ENCODE measurements at places on chromosomes 7 and 10.

DNA sequence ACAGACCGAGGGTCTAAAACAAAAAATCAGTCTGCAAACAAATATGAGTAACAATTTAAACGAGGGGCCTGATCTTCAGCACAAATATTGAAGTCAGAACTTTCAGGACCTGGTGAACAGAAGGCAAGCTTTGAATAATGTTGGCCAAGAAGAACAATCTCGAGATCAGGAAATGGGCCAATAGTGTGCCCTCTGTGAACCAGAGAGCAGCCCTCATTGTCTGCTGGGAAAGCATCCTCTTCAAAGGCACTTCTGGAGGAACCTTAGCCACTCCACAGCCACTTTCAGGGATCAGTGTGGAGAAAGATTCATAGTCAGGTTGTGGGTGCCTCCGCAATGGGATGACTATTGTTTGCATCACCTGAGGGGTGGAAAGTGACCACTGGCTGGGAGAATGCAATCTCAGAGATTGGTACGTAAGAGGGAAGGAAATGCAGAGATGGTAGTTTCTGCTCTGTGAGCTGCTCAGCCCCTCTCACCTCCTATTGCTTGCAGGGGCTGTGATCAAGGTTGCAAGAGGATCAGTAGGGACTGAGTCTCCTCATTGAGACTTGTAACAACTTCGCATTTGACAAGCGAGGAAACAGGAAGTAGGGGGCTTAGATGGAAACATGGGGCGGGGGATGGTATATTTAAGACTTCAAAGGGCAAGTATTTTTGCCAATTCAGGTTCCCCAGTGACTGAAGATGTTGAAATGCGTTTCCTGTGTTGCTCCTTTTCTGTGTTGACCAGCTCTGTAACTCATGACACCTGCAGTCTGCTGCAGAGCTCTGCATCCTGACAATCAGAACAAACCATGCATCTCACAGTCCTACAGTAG, 28.4 kb upstream of the IFRD1 start:
- no peak for DNase-seq

GRCh38 chr7:92061154-92061553, 73.1 kb downstream of the CYP51A1 start:
- no peak for DNase-seq

- DNase-seq = peak; percentile 47
Measured at GRCh38 chr10:96470116-96470743, 43.5 kb downstream of the TLL2 start.

- DNase-seq = no peak
Measured at GRCh38 chr7:77458786-77459185, 42.6 kb upstream of the GSAP start.

- no peak for DNase-seq
Measured at GRCh38 chr7:89027781-89028180, 232.2 kb upstream of the TEX47 start.

GRCh38 chr7:38863601-38864291, 45.2 kb downstream of the VPS41 start:
- no peak for DNase-seq

DNA sequence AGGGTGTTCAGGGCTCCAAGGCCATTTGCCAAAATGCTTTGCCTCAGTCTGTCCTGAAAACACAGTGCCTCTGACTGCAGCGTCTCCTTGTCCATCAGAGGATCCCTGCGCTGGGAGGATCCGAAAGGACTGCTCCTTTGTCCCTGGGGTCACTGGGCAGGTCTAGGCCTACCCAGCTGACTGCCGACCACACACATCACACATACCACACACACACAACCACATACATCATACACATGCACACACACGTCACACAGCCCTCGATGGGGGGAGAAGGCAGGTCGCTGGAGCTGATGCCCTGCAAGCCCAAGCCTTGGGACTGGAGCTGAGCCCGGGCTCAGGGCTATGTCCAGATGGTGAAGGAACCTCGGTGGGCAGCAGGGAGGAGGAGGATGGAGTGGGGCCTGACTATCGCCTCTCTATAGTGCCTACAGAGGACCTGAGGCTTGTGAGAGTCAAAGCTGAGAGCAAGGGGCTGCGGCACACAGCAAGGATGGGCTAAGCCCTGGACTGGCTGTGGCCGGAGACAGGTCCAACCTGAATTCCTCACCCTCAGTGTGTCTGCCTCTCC, 29.1 kb downstream of the GPRIN2 start:
- no peak for DNase-seq

DNA sequence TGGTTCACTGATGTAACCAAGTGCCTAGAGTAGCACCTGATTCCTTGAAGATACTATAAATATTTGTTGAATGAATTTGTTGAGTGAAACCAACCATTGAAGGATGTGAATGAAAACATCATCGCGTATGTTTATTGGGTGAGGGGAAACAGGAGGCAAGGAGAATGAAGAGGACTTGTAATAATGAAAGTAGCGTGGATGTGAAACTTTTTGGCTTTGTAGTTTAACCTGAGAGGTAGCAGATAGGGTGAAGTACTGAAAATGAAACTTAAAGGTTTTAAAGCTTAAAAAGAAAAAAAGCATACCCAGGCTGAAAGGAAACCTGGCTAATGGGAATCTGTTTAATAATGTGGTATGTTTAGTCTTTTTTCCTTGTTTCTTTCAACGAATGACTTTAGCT, 5.2 kb downstream of the CCNY start:
- DNase-seq = peak; percentile 48

GRCh38 chr7:108653526-108653925, 83.9 kb downstream of the DNAJB9 start:
- no peak for DNase-seq

DNA sequence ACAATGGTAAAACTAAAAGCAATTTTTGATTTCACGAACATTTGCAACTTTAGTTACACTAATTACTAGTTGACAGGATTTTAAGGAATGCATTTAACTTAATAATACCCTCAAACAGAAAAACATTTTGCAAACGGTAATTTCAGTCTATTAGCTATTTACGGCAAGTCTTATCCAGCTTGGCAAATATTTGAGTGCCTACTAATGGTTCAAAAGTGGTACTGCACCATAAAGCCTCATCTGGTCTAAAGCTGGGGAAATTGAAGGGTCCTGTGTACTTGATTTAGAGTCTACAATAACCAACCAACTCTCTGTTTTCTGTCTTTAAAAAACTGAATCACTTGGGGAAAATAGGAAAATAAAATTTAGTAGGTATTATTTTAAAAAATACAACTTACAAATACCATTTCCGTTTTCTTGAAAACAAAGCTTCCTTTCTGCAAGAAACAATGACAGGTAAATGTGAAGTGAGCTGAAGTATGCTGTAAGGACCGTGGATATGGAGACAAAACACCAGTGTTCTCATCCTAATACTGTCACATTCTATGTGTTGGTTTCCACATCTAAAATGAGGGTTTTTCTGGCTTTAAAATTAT, 142.3 kb downstream of the VPS50 start:
- no peak for DNase-seq

DNA sequence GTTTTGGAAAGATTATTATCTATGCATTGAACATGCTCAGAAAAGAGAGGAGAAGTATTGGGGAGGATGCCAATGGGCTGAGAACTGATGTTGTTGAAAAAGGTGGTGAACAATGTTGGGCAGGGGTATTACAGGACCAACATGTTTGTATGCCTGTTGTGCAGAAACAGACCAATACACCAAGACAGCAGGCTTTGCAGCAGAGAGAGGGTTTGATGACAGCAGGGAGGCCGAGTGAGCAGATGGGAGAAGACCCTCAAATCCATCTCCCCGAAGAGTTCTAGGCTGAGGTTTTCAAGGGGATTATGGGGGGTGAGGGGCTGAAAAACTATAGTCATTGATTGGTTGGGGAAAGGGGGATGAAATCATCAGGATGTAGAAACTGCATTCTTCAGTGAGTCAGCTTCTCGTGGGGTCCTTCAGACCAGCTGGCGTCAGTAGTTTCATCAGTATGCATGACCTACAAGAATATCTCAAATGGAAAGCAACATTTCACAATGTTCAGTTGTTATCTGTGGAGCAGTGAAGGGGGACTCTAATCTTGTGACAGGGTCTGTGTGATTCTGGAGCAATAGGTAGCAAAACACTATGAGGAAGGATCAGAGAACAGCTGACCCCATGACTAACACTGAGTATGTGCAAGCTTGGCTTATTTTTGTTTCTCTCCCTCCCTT, 167.8 kb downstream of the BAMBI start:
- DNase-seq = no peak

DNA sequence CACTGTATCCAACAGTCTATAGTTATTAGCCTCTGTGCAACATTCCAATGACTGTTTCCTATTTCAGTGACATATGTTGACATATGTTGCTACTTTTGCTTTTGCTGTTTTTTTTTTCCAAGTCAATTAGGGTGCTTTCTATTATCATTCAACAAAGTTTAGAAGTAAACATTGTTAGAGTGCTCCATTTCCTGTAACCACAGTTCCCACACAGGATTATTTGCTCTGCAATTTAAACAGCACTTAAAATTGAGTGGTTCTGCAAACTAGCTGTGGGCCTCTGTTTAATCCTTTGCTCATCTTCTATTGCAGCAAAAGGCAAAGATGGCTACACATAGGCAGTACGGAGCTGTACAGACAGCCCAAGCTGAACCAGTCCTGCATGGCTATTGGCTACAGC, 46.5 kb upstream of the PTN start:
- DNase-seq = no peak

GRCh38 chr10:64286533-64286932, 765.3 kb downstream of the REEP3 start:
- DNase-seq = no peak

DNA sequence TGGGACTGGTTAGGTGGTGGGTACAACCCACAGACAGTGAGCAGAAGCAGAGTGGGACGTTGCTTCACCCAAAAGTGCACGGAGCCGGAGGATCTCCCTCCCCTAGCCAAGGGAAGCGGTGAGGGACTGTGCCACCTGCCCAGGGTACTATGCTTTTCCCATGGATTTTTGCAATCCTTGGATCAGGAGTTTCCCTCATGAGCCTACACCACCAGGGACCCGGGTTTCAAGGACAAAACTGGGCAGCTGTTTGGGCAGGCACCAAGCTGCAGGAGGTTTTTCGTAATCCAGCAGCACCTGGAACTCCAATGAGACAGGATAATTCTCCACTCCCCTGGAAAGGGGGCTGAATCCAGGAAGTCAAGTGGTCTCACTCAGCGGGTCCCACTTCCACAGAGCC, 209.1 kb upstream of the CXCL12 start:
- no peak for DNase-seq

DNA sequence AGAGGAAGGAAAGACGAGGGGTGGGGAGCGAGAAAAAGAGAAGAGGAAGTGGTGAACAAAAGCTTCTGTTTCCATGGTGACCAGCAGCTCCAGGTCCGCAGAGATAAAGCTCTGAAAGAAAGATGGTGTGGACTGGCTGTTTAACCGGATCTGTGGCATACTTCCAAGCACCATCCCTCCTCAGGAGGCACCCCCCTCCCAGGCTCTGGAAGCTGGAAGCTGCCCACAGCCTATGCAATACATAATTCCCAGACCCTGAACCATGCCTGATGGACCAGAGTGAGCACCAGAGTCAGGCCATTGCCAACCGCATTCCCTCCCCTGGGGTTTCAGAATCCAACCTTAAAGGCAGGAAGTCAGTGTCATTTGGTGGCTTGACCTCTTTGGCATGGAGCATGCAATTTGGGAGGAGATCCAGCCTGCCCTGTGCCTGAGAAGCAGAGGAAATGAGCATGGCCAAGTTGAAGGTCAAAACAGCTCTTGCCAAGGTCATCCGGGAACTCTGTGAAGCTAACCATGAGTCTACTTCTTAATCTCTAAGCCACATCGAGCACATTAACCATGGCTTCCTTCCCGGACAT, 22.2 kb upstream of the CPXM2 start:
- DNase-seq = no peak

DNA sequence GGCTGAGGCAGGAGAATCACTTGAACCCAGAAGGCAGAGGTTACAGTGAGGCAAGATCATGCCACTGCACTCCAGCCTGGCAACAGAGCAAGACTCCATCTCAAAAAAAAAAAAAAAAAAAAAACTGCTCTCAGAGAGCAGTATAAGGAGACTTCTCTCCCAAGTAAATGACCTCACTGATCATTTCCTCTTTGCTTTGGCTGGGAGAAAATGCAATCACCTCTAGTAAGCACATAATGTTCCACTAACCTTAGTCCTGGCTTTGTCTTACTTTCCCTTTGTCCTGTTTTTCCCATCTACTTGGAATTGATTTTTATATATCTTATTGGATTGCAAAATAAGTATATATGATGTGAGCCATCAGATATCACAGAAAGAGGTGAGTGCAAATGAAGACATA, 2.5 kb downstream of the SLC25A13 start:
- DNase-seq = no peak

DNA sequence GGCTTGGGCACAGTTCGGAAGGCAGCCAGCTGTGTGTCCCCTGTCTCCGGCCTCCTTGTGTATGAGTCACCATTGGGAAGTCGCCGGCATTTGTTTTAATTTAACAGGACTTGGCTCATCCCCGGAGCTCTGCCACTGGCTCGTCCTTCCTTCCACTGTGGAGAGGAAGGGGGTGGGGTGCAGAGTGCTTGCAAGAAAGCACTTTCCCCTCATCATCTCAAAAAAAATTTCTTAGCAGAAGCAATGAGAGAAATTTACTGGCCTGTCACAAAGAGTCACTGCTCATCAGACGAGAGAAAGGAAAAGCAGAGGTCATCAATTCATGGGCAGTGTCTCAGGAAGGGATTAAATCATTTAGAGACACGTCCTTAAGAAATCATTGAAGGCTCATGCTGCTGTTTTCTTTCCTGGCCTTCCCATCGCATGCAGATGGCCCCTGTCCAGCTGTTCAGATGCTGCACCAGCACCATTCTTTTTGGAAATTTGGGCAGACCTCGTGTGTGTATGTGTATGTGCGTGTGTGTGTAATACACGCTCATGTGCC, 93.3 kb downstream of the BMS1 start:
- no peak for DNase-seq

GRCh38 chr7:43763183-43763582, 4.7 kb downstream of the BLVRA start:
- DNase-seq = no peak

DNA sequence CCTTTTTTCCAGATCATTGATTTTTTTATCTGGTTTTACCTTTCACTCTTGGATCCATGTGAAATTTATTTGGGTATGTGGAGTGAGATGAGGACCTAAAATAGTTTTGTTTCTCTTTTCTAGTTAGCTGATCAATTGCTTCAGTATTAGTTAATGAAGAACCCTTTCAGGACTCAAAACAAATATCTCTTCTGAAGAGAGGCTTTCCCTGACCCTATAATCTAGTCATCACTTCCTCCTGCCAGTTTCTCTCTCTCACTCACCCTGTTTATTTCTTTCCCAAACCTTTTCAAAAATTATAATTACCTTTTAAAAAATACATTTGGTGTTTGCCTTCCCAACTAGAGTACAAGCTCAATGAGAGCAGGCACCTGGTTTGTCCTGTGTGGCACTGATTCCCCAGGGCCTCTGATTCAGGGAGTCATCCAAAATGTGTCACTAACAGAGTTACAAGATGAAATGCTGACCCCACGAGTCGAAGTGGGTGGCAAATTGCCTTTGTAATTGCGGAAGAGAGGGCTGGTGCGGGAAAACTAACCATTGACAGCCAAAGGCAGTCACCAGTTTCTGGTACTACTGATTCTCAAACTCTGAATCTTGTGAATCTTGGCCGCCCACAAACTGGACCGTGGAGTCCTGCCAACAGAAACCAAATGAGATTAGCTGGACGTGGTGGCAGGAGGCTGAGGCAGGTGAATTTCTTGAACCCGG, 2.4 kb downstream of the TMEM140 start:
- DNase-seq = no peak

Measured in GM19239 (cell line).